Epithelial cell of proximal tubule (primary cell): ENCODE measurements at places on chromosomes 1 and 21.

- DNase-seq: no peak
Observed at GRCh38 chr1:244010191-244010590, 40.9 kb upstream of the ZBTB18 start.

GRCh38 chr21:43603233-43603626 lies 56.1 kb downstream of the HSF2BP start:
- no peak for DNase-seq

- DNase-seq: no peak
Observed at GRCh38 chr1:115679141-115679611, 37.4 kb downstream of the VANGL1 start.

DNA sequence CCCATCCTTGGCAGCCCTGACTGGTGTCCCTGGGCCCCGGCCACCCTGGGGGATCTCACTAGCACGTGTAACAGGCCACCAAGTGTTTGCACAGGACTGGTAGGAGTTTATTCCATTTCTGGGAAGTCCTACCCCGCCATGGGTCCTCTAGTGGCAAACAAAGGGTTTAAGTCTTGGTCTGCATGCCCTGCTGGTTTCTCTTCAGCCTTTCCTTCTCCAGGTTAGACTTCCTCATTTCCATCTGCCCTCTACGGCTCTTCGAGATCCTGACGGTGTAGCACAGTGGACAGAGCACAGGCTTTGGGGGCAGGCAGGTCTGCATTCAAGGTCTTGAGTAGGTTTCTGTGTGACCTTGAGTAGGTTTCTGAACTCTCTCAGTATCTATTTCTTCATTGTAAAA lies 2.8 kb downstream of the AGTRAP start:
- DNase-seq: no peak

DNA sequence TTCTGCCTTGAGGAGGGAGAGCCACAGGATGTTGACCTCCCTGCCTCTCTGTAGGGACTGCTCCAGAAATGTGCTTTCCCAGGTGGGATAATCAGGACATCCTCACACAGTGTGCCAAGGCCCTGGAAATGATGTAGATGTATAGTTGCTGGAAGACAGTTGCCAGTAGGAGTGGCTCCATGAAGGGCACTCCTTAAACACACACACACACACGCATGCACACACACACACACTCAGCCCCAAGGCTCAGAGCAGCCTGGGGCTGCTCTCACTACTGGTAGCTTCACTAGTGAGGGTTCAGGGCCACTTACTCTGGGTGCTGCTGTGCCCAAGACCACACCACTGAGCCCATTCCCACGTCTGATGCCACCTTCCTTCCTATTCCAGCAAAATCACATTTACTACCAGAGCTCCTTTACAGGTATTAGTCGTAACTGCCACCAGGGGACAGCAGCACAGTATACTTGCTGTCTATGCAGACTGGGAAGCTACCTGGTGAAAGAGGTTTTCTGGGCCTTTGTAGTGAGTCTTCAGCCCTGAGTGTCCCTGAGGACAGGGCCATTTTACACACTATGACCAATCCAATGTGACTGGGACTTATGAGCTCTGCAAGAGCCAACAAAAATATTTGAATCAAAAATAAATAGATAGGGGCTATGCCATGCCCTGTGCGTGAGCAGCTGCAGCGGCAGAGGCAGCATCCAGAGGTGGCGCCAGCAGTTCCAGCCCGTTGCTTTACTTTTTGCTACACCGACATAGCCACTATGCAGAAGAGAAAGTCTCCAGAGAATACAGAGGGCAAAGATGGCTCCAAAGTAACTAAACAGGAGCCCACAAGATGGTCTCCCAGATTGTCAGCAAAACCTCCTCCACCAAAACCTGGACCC lies 15.0 kb downstream of the CRNN start:
- DNase-seq: peak; percentile 13

- no peak for DNase-seq
Observed at GRCh38 chr1:16321176-16321867, 31.0 kb downstream of the FBXO42 start.

DNA sequence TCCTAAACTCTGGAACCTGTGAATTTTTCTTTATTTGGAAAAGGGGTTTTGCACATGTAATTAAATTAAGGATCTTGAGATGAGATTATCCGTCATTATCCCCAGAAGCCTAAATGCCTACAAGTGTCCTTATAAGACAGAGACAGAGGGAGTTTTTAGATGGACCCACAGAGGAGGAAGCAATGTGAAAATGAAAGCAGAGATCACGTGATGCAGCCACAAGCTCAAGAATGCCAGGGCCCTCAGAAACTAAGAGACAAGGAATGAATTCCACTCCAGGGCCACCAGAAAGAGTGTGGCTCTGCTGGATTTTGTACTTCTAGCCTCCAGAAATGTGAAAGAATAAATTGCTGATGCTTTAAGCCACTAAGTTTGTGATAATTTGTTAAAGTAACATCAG lies 183.6 kb upstream of the UBE2U start:
- DNase-seq: no peak

- DNase-seq: no peak
Observed at GRCh38 chr1:115647507-115647906, 5.7 kb downstream of the VANGL1 start.

- no peak for DNase-seq
Observed at GRCh38 chr1:203672346-203672745, 45.7 kb downstream of the ATP2B4 start.
